ENCODE measurements at places on chromosomes 12 and 14.

- no peak for DNase-seq
Measured at GRCh38 chr12:6551496-6552139, 4.2 kb downstream of the IFFO1 start.

DNA sequence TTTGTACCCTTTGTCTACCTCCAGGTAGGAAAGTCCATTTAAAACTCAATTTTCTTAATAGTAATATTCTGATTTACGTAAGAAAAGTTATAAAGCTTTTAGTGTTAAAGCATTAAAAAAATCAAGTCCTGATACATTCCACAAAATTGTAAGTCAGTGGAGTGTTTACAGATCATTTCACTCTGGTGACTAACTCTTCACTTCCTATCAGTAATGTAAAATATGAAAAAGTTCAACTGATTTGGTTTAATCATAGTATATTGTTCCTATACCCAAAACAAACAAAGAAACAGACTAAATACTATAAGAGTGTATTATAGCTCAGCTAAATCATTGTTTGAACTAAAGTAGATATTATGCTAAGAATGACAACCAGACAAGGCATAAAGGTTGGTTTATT is 85.9 kb downstream of the VEZT start:
- DNase-seq: no peak

DNA sequence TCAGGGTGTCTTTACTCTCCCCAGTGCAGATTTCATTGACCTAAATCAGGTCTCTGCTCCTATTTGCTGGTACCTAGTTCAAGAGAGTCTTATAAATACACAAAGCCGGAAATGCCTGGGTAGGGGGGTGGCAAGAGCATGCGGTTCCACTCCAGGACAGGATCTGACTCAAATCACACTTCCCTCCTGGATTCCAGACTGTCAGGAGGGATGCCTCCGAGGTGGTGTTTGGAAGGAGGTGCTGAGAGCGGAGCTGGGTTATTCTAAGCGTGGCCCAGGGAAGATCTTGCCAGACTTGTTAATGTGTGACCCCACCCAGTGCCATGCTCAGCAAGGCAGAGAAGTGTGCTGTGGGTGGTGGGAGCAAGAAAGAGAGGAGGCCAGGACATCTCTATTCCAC is 49.8 kb downstream of the B4GALNT3 start:
- no peak for DNase-seq

GRCh38 chr12:101925935-101926334 is 48.6 kb downstream of the DRAM1 start:
- no peak for DNase-seq

DNA sequence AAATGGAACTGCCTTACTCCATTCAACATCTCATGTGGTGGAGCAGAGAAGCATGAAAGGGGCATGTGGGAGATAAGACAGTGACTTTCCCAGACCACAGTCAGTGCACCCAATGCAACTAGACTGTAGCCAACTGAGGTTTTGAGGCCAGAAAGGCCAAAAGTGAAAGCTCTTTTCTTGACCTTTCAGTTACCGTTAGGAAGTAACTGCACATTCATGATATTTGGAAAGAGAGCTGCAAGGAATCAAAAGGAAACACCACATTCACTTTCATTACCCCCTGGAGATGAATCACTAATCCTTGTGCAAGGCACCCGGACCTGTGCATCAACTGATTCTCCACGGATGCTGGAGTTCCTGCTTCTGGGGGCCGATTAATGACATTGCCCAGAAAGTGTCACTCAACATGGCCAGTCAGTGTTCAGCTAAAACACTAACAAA is 72.9 kb upstream of the ELK3 start:
- no peak for DNase-seq

DNA sequence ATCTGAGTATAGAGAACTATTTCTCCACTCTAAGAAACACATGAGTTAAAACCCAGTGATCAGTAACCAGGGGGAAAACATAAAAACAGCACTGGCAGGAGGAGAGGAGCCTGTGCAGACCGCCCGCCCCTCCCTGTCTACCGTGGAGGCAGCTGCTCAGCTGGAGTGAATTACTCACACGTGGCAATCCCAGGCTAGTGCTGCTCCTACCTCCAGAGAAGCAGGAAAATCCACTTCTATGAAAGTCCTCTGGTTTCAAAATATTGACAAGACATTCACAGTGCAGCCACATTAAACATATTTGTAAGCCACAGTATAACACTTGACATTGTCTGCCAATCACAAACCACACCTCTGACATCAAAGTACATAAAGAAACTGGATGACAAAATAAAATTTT is 16.7 kb downstream of the TMEM132D start:
- DNase-seq: no peak

DNA sequence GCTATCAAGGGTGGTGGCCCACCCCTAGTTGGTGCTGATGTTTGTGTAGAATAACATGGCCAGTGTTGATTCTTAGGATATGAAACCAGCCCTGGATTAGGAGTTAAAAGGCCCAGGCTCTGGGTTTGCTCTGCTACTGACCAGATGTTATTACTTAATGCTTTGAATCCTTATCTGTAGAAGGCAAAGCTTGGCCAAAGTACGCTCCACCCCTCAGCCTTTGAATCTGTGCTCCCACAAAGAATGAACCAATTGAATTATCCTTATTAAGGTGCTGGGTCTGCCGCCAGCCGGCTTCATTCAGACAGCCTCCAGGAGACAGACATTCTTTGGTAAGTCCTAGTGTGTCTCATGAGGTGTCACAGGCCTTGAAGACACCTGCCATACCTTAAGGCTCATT is 41.8 kb downstream of the AKAP3 start:
- no peak for DNase-seq

GRCh38 chr12:55931780-55932550 is 1.0 kb downstream of the DGKA start:
- peak; percentile 34 for DNase-seq

GRCh38 chr12:91139286-91139685 is 28.0 kb upstream of the LUM start:
- no peak for DNase-seq

DNA sequence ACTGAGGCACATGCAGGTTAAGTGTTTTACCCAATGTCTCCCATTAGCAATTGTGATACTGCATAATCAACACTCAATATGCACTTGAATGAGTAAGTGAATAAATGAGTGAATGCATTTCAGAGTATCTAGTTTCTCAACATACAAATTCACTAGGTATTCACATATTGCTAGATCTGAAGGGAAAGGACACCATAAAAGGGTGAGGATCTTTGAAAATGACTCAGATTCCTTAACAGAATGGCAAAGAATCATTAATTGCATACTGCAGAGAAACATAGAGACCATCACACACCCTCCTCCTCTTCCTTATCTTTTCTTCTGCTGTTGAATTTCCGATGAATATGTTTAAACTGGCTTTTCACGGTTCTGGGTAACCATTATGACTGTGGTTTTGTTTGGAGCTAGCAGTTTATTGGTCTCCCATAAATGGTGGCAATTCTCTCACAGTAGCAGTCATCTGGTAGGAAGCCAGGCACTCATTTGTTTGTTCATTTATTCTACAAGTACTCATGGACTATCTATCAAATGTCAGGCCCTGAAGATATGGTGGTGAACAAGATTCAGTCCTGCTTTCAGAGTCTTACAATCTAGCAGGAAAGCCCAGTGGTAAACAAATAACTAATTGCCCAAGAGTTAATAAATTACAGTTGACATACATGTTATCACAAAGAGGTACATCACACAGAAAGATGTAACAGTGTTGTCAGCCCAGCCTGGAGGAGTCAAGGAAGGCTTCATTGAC is 70.2 kb downstream of the LLPH start:
- no peak for DNase-seq

DNA sequence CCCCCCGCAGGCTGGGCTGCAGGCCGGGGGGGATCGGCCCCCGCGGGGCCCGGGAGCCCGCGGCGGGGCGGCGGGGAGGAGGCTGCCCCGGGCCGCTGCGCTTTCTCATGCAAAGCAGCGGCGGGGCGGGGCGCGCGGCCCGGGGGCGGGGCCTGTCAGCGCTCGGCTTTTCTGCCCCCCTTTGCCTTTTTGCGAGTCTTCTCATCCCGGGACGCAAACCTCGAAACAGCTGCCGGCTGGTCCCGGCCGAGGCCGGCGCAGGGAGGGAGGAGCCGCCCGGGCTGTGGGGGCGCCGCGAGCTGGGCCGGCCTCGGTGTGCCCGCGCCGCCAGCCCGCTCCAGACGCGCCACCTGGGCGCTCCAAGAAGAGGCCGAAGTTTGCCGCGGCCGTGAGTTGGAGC is at the start of gene FZD10:
Gene FZD10, plus strand, starts transcription at position 198 of the 400 bp plus-strand sequence. CDS start 479 bp downstream, outside the sequence.
- no peak for DNase-seq

DNA sequence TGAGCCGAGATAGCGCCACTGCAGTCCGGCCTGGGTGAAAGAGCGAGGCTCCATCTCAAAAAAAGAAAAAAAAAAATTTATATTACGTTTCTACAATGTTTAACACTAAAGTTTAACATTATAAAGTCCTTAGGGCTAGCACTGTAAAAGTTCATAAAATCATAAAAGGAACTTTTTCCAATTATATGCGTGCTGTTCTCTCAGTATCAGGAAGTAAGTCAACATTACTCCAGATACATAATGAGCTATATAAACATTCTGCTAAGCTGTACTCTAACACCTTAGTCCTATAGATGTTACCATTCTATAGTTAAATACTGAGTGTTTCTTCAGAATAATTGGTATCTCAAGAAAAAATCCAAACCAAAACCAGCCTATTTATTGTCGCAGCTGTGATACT is 32.6 kb downstream of the SLC41A2 start:
- no peak for DNase-seq

DNA sequence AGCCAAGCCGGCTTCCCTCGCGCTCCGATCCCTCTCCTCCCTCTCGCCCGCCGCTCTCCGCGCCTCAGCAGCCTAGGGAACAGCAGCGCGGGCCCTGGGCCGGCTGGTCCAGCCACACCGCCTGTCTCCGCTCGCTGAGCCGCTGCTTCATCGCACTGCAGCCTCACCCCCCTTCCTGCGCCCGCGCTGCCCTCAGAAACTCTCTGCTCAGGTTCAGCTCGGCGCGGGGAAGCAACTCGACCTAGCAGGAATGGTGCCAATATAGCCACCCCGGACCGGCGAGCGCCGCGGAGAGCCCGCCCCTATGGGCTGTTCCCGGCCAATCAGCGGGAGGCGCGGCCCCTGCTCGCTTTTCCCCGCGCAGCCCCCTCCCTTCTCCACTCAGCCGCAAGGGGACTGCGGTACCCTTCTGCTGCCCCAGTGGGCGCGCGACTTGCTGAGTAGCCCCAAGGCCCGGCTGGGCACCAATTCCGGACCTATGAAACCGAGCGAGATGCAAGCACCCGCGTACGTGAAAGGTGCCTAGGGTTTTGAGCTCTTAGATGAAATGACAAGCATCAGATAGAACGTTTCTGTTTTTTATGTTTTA is at the start of gene ADAMTS20:
Gene ADAMTS20, minus strand, starts transcription at position 233 of the 589 bp plus-strand sequence. CDS start 282 bp downstream, outside the sequence.
- peak; percentile 74 for DNase-seq

DNA sequence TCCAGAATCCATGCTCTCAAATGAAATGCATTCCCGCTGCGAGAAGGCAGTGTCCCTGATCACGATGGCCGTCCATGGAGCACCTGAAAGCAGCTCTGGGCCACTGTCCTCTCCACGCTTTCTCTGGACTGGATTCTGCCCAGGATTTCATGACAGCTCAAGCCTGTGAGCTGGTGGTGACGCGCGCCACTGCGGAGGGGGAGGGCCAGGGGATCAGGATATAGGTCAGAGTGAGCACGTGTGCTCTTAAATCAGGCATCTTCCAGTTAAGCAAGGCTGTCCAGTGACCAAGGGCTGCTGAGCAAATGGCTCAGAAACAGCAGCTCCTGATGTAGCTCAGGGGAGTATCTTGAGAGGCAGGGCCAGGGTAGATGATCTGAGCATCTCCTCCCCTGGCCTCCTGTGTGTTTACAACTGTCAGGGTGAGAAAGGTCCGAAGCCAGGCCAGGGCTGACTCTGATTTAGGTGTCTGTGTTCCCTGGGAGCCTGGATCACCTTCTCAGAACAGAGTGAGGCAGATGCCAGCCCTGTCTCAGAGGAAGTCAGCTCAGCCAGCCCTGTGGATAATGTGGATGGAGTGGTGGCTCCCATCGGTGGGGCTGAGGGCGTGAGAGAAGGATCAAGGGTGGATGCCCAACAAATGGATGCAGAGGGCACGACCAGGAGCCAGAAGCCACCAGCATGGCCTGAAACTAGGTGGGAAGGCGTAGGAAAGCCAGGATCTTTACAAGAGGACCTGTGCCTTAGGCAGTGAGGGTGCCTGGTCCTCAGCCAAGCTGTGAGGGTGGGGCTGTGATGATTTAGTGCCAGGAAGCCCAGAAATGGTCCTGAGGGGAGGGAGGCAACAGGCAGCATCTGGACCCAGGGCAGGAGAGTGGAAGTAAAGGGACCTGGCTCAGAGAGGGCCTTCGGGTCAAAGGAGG is 55.3 kb downstream of the ELK3 start:
- no peak for DNase-seq

- no peak for DNase-seq
Measured at GRCh38 chr14:32821964-32822653, 116.6 kb upstream of the NPAS3 start.

GRCh38 chr14:49460662-49461061 is 125.5 kb downstream of the RPS29 start:
- DNase-seq: no peak

DNA sequence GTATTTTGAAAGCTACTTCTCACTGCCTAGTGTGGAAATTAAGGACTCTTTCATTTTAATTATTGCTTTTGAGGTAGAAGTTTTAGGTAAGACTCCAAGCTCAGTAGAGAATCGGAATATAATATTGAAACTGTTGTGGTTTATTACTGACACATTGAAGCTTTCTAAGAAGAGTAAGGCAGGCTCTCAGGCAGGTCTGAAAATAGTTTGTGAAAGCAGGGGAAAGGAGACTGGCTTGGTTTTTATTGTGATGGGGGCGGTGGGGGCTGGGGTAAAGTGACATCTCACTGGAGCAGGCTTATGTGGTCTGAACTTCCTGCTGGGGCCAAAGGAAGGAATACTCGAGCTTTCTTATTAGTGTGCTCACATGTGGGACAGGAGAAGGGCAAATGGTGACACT is 79.5 kb downstream of the OTOGL start:
- DNase-seq: no peak

DNA sequence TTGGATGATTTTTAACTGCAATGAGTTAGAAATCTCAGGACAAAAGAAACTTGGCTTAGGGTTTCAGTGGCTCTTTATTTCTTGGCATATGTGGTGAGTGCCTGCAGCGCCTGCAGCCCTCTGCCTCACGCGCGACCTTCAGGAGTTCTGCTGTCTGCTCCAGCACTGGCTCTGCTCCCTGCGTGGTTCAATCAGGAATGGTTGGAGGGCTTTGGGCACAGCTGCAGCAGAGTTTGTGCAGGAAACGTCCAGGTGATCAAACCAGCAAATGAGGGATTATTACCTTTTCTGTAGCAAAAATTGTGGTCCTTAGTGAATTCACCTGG is 19.8 kb downstream of the PPM1H start:
- no peak for DNase-seq

- DNase-seq: no peak
Measured at GRCh38 chr14:52598568-52598967, 45.9 kb downstream of the GPR137C start.

GRCh38 chr12:5548152-5548943 is 116.4 kb downstream of the NTF3 start:
- no peak for DNase-seq

GRCh38 chr12:26245175-26245942 is 50.0 kb downstream of the SSPN start:
- no peak for DNase-seq

DNA sequence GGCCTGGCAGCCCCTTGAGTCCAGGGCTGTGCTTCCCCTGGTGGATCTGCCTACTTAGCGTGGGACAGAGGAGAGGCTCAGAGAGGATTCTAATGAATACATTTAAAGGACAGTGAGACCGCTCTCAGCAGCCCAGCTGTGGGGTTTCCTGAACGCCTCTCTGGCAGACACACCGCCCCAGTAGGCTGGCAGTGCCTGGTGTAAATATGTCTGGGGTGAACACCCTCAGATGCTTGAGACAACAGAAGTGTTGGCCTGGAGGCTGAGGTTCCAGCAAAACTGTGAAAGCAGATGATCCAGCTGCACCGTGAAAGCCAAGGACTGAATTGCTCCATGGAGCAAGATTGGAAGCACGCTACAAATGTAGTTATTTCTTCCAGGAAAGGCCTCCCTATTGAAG is 55.1 kb downstream of the LRRC74A start:
- no peak for DNase-seq

Data from endothelial cell (in vitro differentiated cells).